ENCODE measurements at places on chromosomes 7 and 10. TPM values are rescaled to one million over a fixed set of nuclear protein-coding genes. Genes with fewer than 3 reads are reported as not detected.

LRRD1 gene
- total RNA-seq = not detected

MPP7 gene
- total RNA-seq = 0.94 TPM

PLCE1 gene
- 2.3 TPM for total RNA-seq

PTPN20 gene
- total RNA-seq = not detected

GPRIN2 gene
- 0.10 TPM for total RNA-seq

POLR2J3 gene
- 7.9 TPM for total RNA-seq

PRSS37 gene
- total RNA-seq = not detected

PLEKHA1 gene
- total RNA-seq = 13.5 TPM

UNCX gene
- not detected for total RNA-seq

HDAC9 gene
- total RNA-seq = 25.3 TPM

NXPH1 gene
- not detected for total RNA-seq

TMEM273 gene
- not detected for total RNA-seq

CACNB2 gene
- total RNA-seq = not detected

GRCh38 chr10:86083664-86084175 lies 282.9 kb downstream of the GRID1 start:
- no peak for DNase-seq

DNA sequence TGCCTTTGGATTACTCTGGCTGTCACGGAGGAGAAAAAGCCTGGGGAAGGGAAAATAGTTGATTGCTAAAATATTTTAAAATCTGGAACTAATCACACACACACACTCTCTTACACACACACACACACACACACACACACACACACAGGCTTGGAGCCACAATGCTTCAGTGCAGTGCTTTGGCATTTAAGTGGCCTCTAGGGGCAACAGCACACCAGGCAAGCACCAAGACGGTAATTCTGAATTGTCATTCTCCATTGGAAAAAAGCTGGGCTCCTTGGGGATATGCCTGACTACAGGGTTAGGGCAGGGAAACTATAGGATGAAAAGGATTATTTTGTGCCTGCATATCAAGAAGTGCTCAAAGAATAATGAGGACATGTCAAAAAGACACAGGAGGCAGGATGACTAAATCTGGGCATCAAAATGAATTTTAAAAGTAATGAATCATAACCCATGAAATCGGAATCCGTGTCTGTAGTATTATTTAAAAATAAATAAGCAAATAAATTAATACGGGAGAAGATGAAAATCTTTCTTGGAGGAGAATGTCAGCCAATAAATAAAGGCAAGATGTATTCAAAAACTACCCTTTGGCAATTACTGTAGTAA lies 30.4 kb upstream of the DDC start:
- DNase-seq = peak; percentile 27

DNA sequence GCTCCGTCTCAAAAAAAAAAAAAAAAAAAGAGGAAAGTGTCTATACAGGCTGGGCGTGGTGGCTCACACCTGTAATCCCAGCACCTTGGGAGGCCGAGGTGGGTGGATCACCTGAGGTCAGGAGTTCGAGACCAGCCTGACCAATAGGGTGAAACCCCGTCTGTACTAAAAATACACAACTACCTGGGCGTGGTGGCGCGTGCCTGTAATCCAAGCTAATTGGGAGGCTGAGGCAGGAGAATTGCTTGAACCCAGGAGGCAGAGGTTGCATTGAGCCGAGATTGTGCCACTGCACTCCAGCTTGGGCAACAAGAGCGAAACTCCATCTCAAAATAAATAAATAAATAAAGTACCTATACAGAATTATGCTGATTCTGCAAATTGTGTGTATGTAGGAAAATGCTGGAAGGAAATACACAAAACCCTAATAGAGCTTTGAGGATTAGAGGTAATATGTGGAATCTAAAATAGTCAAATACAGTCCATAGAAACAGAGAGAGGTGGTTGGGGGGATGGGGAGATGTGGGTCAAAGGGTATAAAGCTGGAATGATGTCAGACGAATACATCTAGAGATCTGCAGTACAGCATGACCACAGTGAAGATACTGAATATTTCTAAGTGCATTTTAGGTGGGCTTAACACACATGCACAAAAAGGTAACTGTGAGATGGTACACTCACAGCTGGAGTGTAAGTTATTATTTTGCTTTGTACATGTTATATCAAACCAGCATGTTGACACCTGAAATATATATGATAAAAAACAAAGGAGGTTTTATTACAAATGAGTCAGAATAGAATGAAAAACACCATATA lies 174.5 kb upstream of the KLF14 start:
- no peak for DNase-seq

GRCh38 chr10:113663908-113664307 lies at the start of gene NRAP:
Gene NRAP (minus strand): TSS chr10:113664041. CDS start chr10:113663882, 159 bp downstream.
- no peak for DNase-seq

DNA sequence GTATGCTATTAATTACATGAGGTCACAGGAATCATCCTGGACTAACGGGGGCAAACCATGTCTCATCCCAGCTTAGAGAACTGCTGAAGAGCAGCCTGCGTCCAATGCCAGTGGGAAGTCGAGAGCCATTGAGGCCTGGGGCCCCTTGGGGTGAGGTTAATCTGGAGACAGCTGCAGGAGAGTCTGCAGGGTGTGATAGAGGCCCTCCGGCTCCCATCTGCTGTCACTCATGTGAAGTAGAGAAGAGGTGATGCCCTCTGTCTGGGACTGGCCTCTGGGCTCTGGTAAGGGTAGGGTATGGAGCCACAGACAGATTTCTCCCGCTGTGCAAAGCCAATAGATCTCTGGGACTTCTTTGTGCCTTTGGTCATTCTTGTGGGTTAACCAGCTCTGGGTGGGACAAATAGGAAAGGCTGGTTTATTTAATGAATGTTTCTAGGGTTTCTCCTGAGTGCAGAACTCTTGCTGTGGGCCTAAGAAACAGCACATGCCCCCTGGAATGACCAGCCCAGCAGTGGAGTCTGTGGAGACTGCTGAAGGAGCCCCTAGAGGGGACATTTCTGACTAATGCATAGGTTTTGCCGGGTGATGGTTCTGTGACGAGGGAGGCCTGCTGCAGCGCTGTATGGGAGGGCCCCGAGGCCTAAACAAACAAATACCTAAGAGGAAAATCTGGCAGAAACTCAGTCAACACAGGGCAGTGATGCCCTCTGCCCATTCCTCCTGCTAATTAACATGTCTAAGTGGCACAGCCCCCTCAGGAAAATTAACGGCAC lies 34.5 kb downstream of the CRHR2 start:
- no peak for DNase-seq

DNA sequence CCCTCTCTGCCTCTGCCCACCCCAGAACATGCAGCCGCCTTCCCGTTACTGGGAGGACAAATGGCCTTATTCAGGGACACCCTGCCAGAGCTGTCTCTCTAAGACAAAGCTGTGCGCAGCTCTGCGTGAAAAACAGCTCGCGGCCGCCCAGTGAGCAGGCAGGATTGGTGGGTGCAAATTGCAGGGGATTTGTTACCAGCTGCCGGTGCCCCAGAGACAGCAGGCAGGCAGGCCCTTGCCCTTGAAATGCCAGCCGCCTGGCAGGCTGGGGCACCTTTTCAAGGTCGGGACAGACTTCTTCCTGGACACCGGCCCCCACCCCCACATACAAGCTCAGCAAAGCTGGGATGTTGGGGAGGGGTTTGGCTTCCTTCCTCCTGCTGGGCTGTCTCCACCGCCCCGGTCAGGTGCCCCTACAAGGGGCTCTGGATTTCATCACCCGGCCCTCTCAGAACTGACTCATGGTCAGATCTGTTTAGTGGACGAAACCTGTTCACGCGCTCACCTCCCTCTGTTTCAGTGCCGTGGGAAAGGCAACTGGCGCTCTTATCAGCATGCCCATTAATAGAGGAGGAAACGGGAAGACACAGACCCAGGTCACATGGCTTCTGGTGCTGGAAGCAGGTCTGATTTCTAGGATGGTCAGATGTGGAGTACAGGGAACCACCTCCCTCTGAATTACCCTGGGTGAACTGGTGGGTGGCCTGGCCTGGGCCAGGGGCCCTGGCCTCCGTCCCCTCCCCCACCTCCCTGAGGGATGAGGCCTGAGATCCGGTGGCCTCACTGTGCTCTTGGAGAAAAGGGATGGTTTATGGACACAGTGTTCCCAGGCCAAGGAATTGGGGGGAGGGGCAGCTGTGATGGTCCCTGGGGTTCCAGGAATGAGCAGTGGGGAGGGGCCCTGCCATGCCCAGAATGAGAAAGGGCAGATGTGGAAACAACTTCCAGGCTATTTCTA lies 123.9 kb upstream of the PPIF start:
- DNase-seq = no peak

DNA sequence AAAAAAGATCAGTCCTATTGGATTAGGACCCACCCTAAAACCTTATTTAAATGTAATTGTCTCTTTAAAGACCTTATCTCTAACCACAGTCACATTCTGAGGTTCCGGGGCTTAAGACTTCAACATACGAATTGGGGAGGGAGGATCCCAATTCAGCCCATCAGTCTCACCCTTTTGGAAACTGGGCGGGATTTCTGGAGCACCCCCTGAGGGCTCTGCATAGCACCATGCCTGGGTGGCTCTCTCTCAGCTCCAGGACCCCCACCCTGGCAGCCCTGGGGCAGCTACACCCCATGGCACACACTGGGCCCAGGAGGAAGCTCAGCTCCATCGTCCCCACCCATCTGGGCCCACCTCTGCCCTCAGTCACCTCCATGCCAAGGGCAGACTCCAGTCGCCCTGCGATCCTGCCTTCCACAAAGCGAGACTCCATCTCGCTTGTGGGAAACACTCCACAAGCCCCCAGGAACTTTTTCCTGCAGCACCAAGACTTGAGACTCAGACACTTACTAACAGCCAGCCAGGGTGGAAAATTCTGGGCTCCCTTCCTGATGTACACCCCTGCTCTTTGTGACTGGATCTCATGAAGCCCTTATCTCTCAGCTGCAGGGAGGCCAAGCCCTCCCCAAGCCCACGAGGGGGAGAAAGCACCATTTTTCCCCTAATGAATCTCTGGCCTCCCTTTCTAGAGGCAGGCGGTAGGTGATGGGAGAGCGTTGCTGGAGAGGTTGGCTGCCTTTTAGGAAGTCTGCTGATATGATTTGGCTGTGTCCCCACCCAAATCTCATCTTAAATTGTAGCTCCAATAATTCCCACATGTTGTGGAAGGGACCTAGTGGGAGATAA lies 90.8 kb upstream of the KDM7A start:
- no peak for DNase-seq

GRCh38 chr10:13636776-13637175 lies 50.0 kb downstream of the PRPF18 start:
- DNase-seq = no peak

- peak; percentile 51 for DNase-seq
These were observed 4.4 kb downstream of the ZNF485 start for GRCh38 chr10:43610636-43611035.

- no peak for DNase-seq
These were observed 115.7 kb upstream of the PPP2R2D start for GRCh38 chr10:131785121-131785460.

DNA sequence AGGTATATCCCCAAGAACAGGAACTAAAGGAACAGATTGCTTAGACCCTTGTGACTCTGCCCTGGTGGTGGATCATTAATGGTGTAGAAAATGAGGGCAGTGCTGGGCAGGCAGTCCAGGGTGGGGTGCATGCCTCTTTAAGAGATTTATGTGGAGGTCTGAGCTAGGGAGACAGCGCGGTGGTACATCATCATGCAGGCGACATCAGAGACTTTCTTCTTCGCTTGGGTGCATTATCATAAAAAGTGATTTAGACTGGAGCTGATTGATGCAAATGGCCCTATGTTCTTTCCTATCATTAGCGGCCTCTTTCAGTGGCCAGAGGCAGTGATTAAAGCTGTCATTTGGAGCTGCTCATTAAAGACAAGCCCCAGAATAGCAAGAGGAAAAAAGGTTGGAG lies 519.1 kb upstream of the GALNT17 start:
- DNase-seq = no peak

GRCh38 chr7:16586081-16586874 lies 59.3 kb downstream of the ANKMY2 start:
- DNase-seq = no peak

- no peak for DNase-seq
These were observed 344.1 kb upstream of the NPVF start for GRCh38 chr7:25572423-25572822.

DNA sequence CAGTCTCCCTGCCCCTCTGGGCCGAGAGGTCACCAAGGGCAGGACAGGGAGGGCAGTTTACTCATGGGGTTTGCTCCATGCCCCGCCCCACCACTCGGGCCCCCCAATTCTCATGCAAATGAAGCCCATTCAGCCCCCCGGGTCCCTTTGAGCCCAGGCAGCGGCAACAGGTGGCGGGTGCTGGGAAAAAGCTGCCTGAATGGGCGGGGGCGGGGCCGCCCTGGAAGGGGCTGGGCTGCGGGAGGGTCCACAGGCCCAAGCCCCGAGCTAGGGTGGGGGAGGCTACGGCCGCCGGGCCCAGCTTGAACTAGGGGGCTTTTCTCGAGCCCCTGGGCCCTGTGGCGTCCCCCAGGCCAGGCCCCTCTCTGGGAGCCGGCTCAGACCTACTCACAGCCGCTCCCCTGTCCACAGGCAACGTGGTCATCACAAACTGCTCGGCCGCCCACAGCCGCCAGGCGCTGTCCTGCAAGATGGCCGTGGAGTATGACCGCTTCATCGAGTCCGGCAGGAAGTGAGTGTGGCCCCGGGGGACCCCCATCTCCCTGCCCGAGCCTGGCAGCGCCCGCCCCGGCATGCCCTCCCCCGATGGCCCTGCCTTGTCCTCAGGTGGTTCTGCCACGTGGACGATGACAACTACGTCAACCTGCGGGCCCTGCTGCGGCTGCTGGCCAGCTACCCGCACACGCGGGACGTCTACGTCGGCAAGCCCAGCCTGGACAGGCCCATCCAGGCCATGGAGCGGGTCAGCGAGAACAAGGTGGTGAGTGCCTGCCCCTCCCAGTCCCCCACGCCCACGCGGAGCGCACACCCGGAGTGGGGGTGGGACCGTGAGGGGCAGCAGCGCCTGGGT lies 5.5 kb downstream of the LFNG start:
- DNase-seq = no peak

DNA sequence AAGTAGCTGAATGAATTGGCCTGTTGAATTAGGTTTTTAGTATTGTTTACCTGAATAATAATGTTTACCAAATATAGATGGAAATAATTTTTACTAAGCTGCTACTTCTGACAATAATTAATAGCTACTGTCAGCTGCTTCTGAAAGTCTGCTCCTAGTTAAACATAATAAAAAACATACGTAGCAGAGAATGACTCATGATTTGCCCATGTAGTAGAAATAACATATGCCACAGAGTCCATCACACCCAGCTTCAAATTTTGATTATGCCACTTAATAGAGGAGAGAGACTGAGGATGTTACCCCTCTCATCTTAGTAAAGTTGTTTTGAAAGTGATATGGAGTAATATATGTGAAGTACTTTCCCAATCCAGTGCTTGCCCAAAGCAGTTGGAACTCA lies 57.6 kb upstream of the MDFIC start:
- DNase-seq = no peak

- no peak for DNase-seq
These were observed 1111.8 kb downstream of the GRM8 start for GRCh38 chr7:126140858-126141466.

GRCh38 chr10:48604039-48604990 lies 558 bp downstream of the ARHGAP22 start:
- DNase-seq = peak; percentile 47

GRCh38 chr7:130350945-130351790 lies 6.6 kb downstream of the CPA5 start:
- DNase-seq = no peak
